ENCODE measurements at places on chromosomes 11 and 22.

DNA sequence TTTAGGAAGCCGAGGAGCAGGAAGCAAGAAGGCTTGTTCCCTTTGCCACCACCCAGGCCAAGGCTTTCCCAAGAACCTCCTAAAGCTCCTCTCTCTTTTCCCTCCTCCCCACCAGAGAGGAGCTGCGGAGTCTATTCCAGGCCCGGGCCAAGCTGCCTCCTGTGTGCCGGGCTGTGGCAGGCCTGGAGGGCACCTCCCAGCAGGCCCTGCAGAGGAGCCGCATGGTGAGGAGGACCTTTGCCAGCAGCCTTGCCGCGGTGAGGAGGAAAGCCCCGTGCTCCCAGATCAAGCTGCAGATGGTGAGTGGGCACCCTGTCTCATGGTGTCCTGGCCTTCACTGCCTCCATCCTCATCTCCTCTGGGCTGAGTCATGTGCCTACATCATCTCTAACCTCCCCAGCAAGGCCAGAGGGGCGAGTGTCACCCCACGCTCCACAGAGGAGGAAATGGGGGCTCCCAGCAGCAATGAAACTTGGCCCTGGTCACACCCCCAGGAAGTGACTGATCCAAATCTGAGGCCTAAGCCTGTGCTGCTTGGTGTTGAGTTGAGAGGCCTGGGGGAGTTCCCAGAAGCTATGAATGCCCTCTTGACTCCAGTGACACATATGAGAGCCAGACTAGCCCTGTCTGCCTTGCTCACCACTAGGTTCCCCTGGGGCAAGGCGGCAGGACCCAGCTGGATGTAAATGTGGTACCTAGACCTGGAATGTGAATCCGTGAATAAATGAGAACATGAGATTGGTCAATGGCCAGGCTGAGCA is 104.2 kb downstream of the MYO18B start:
- no peak for DNase-seq

GRCh38 chr11:130396965-130397364 is 31.4 kb downstream of the ADAMTS8 start:
- DNase-seq = no peak

- DNase-seq = no peak
These were observed 18.0 kb upstream of the E2F8 start for GRCh38 chr11:19258641-19259230.

DNA sequence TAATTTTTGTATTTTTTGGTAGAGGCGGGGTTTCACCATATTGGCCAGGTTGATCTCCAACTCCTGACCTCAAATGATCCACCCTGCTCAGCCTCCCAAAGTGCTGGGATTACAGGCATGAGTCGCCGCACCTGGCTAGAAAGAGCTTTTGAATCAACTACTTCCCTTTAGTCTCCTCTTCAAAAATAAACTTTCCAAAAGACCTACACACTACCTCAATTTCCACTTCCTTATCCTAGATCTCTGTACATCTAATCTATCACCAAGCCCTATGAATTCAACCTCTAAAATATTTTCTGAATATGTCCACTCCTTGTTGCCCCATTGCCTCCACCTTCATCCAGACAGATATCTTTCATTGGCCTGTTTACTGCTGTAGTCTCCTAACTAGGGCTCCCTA is 13.1 kb upstream of the DDX6 start:
- DNase-seq = no peak

DNA sequence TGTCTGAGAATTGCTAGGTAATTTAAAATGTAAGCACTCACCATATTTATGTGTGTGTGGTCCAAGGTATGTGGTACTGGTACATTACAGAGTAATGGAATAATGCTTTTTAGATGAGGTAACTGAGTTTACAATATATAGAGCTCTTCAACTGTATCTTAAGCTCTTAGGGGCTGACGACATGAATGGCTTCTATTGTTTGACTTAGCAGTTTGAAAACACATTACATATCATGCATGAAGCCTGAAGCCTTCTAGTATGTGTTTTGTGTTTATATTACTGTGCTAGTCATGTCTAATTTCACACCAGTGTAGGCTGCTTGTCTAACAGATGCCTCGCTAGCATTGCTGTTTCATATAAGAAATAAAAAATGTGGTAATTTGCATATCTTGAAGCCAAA is 37.2 kb downstream of the GAS2 start:
- peak; percentile 79 for DNase-seq

GRCh38 chr11:126914941-126915340 is 85.6 kb downstream of the KIRREL3 start:
- no peak for DNase-seq

DNA sequence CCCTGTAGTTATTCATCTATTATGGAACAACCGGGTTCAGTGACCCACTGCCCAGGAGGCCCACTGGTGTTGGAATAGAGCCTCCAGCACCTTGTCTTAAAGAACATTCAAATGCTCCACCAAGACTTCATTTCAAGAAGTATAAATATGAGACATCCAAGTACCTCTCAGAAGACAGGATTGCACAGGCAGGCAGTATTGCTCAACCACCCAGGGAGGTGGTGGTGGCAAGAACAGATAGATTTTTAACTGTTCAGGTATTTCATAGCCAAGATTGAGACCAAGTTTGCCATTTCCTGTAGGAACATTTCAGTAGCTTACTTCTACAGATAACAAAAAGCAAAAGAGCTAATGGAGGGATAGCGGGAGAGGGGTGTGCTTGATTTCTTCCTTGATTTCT is 78.7 kb downstream of the COMMD9 start:
- DNase-seq = no peak

GRCh38 chr22:27752771-27753170 is 48.8 kb downstream of the MN1 start:
- DNase-seq = no peak

DNA sequence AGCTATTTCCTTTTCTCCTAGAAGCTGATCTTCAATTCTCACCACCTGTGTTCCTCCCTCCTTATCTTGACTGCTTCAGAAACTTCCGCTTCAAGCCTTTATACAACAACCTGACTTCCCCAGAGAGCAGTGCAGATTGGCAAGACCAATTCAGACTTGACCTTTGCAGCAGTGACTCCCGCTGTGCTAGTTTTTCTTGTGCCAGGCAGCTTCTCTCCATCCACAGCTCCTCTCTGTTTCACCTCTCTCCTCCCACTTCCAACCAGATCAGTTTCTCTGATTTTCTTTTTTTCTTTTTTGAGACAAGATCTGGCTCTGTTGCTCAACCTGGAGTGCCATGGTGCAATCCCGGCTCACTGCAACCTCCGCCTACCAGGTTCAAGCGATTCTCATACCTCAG is 74.3 kb downstream of the GRAMD1B start:
- DNase-seq = no peak

DNA sequence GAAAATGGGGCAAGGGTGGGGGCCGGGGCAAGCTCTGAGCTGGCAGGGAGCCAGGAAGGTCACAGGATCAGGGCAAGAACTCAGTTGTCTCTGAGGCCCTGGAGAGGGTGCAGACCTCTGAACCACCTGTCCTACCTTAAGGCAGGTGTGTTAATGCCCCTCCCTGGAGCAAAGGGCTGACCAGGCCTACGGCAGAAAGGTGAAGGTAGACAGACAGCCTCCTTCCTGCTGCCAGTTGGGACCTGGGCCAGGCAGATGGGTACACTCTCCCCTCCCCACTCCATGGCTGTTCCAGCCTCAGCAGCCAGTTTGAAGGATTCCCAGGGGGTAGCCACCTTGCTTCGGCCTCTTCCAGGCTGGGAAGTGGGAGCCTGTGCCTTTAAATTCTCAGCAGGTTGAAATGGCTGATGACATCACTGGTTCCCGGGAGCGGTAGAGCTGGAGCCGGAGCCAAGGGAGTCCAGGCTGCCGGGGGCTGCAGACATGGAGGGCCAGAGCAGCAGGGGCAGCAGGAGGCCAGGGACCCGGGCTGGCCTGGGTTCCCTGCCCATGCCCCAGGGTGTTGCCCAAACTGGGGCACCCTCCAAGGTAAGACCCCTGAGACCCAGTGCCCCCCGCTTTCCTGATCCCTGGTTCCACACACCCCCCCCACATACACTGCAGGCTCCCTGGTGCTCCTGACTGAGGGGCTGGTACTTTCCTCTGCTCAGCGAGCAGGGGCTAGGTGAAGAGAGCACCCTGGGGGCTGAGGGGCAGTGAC is at the start of gene INPP5J:
INPP5J (plus strand) TSS at position 435 of the 760 bp plus-strand sequence; CDS start at position 484, 49 bp downstream.
- DNase-seq = no peak

- no peak for DNase-seq
These were observed 238.5 kb downstream of the METTL15 start for GRCh38 chr11:28346721-28347120.

GRCh38 chr11:29405305-29405704 is 611.5 kb downstream of the KCNA4 start:
- no peak for DNase-seq

DNA sequence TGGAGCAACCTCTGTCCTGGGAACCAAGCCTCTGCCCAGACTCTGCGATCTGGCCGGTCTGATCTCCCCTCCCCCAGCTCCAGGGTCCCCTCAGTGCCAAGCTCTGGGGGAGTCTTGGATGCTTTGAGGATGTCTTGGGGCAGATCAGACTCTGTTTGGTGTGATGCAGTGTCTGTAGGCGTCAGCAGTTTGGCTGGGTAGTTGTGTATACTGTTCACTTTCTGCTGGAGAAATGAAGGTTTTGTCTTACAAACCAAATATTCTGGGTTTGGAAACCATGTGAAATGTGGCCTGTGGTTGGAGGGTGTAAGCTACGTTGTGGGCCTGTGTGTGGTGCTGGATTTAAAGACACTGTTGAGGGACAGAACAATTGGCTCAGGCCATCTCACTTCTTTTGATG is 4.6 kb downstream of the INSC start:
- DNase-seq = no peak

DNA sequence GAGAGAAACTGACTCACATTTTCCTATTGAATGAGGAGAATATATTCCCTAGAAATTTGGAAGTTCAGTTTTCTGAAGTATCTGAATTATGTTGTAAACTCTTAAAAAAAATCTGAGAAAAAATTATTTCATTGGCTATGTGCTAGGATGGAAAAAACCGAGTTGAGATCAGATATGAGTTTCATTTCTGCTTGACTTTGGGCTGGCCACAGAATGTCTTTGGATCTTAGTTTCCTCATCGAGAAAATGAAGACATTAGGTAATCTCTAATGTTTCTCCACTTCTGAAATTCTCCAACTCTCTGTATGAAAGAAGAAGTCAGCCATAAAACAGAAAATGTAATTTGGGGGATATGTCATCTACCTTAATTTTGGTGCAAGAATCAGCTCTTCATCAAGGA is 28.8 kb downstream of the SLN start:
- DNase-seq = no peak

DNA sequence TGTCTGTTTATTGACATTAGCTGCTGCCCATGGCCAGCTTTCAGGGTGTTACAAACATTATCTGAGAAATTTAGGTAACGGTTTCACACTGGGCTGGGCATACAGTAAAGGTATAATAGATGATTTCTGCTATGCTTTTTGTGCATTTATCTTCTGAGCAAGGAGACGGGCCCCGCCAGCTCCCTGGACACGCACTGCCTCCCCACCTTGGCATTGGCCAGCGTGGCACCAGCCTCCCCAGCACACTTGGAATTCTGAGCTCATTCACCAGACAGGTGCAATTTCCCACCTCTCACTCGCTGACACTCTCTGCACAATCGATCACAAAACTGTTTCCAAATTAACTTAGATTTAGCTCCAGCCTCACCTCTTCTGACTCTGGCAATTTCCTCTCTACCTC is 222.8 kb downstream of the CEP164 start:
- no peak for DNase-seq

DNA sequence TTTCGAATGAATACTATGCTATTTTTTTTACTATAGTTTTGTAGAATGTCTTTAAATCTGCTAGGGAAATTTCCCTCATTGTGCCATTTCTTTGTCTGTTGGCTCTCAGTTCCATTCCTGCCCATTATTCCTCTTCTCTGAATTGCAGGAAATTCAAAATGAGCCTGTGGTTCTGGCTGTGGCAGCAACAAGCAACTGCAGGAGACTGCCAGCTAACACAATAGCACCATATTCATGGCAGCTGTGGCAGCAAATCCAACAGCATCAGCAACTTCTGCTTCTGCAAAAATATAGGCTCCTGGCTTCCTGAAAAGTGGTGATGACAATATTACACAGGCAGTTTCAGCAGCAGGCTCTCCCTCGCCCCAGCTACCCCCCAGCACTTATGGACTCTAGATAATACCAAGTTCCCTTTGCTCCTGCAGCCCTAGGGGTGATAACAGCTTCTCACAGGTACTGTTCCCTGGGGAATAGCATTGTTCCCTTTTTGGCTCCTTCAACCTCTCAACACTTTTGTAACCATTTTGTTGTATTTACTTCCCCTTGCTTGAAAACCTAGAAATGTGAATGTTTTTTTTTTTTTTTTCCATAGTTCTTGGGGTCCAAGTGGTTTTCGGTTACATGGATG is 9.3 kb downstream of the PATE4 start:
- no peak for DNase-seq

- no peak for DNase-seq
These were observed 106.2 kb downstream of the ABTB2 start for GRCh38 chr11:34251589-34251980.

GRCh38 chr11:119108857-119109221 is 1.7 kb downstream of the C2CD2L start:
- DNase-seq = no peak

DNA sequence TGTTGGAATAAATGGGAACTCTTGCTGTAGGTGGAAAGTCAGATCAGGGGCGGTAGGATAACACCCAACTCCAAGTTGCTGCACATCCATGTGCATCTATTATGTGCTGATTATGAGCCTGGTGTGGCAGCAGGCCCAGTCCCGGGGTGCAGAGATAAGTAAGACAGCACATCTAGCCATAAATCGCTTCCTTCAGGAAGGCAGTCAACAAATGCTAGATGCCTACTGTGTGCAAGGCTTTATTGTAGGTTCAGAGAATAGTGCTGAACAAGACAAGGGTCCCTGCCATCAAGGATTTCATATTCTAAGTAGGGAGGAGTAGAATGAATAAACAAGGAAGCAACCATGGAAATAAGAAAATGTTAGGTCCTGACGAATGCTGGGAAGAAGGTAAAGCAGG is 110.2 kb downstream of the PKNOX2 start:
- no peak for DNase-seq

- DNase-seq = no peak
These were observed 768 bp upstream of the CDKN1C start for GRCh38 chr11:2886191-2886894.

DNA sequence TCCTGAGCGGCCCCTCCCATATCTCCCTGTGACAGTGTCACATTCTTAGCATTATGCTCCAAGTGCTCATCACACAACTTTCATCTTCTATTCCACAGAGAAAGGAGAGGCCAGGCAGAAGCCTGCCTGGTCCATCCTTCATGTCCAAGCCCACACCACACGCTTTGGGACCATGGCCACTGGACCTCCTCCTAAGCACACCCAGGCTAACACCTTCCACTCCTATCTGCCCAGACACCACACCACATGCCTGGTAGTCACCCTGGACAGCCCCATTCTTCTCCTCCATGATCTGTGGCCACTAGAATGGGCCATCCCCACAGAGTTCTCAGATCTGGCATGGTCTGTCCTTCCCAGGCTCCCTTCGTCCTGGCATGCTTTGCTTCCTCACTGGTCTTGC is 55.3 kb downstream of the HIRA start:
- no peak for DNase-seq

Data from NCI-H1417 treated with DMSO at 0.1 percent for 48 hours (cell line).